ENCODE measurements at places on chromosomes 16 and 17.

DNA sequence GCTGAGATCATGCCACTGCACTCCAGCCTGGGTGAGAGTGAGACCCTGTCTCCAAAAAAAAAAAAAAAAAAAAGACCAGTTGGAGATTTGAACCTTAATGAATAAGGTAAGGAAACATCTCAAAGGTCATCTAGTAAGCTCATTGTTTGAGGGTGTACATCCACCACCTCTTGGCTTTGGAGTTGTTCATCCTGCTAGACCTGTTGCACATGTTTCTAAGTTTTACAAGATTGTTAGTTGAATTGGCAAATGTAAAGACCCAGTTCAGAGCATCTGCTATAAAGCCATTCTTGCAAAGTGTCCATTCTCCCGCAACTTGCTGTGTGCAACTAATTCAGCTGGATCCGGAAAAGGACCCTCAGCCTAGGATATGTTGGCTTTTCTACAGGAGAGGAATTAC is 1.5 kb downstream of the PSMD7 start:
- no peak for DNase-seq

DNA sequence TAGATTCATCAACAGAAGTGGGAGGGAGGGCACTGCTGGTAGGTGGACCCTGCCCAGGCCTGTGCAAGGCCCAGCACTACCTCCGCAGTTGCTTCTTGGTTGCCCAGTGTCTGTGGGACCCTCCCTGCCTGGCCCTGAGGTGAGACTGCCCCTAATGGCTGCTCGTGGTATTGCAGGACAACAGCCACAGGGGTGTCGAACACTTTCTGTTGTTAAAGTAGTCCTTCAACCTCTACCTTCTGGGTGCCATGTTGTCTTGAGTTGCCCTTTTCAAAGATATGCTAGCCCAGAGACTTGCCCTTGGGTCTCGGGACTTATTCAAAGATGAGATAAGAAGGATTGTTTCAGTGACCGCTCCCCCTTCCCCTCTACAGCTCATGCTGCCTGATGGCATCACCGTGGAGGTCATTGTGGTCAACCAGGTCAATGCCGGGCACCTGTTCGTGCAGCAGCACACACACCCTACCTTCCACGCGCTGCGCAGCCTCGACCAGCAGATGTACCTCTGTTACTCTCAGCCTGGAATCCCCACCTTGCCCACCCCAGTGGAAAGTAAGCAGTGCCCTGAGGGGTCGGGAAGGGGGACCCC is 29.1 kb downstream of the AKAP1 start:
- no peak for DNase-seq

DNA sequence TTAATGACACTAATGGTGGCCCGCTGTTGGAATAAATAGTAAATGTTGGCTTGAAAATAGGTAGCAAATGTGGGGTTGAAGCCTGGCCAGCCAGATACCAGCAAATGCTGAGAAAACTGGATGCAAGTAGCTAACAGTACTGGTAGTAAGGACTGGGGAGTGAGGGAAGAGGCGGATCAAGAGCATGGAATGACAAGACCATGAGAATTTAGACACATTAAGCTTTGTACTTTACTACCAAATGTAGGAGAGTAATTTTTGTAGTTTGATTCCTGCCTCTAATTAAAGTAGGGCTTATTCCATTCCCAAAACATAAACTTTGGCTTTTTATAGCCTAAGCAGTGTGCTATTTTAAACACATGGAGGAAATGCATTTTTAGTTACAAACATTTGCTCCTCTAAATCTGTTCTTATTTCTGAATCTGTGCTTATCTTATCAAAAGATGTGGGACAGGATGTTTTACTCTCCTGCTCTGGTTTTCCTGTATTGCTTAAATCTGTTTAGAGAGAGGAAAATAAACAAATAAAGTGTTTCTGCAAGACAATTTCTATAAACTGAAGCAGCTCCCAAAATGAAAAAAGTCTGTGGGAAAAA is 44.1 kb downstream of the CFDP1 start:
- no peak for DNase-seq

DNA sequence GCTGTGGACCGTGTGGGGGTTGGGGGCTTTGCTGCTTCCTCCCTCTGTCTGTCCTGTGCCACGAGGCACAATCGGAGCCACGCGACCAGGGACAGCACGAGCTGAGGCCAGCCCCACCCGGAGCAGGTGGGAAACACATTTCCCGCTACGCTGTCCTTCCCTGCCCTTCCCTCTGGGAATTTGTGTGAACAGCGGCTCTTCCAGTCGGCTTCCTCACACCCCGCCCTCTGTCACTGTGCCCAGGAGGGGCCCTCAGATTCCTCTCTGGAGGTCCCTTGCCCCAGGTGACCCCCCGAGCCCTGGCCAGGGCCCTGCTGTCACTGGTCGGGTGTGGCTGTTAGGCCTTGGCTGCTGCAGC is 19.6 kb downstream of the SPIRE2 start:
- DNase-seq, result no peak

GRCh38 chr17:28335959-28336871 is 654 bp downstream of the TNFAIP1 start:
- peak; percentile 90 for DNase-seq

- no peak for DNase-seq
Measured at GRCh38 chr16:71467810-71468209, 5.8 kb upstream of the ZNF23 start.

- no peak for DNase-seq
Measured at GRCh38 chr17:75041656-75042280, 5.0 kb downstream of the ATP5PD start.
